ENCODE measurements at places on chromosomes 4 and X.

DNA sequence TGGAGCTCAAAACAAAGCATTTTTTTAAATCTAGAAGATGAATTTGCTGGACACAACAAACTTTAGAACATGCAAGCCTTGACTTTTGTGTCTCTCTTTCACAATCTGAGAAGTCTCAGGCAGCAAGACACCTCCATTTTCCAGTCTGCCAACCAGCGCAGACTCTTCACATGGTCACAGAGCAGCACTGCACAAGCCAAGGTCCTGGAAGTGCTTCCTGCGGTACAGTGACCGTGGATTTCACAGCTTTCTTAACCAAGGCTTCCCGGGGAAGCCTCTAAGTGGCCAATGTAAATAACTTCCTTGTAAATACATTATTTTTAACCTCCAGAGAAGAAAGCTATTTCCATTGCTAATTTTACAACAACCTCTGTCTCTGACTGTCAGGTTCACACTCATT lies 31.2 kb downstream of the ZNF827 start:
- DNase-seq, result no peak

DNA sequence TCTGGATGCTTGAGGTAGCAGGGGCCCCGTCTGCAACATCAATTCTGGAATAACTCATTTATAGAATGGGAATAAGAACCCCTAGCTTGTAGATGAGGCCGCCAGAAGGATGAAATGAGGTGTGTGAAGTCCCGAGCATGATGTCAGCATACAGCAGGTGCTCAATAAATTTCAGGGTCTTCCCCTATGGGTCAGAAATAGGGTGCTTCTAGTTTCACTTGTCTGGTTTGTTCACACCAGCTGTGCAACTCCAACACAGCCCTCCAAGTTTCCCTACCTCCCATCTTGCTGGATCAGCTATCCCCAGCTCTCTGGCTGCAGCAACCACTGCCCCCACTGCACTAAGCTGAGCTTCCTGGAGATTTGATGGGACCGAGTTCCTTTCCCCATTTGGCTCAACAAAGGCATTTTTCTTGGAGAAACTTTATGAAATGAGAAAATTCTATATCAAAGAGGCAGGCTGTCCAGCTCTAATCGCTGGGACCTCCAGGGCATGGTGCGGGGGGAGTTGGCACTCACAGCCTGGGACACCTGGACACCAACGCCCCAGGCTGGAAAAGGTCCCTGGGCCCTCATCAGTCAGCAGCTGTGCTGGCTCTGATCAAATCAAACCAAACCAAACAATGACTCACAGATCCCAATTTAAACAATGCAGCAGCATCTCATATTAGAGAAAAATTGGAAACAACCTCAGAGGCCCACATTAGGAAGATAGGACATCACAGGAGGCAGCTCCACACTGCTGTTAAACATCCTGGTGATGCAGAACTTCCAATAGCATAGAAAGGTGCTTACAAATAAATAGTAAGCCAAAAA lies 13.3 kb downstream of the SLC2A9 start:
- no peak for DNase-seq

GRCh38 chr4:159238631-159239030 lies 135.8 kb downstream of the RAPGEF2 start:
- no peak for DNase-seq

- no peak for DNase-seq
Observed at GRCh38 chr4:182818926-182819730, 98.1 kb downstream of the DCTD start.

GRCh38 chr4:103915224-103915869 lies 195.6 kb upstream of the TACR3 start:
- no peak for DNase-seq

GRCh38 chrX:131288738-131289511 lies at the start of gene IGSF1:
TSS of gene IGSF1 (minus strand) at chrX:131289306. CDS start at chrX:131286674, 2,632 bp downstream.
- no peak for DNase-seq

- peak; percentile 31 for DNase-seq
Observed at GRCh38 chrX:31423609-31424189, 351.9 kb upstream of the FTHL17 start.

DNA sequence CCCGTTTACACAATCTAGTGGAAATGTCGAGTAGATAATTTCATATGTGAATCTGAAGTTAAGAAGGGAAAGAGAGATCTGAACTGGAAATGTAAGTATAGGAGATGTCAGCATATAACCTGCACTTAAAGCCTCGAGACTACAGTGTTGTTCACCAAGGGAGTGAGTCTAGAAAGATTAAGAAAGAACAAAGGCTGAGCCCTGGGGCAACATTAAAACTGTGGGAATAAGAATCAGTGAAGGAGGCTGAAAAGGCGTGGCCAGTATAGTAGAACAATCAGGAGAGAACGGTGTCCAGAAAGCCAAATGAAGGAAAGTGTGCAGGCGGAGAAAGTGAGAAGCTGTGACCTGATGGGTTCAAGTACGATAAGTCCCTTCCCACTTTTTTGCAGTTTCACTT lies 118.8 kb upstream of the TENM3 start:
- no peak for DNase-seq

GRCh38 chr4:3519468-3520264 lies 12.6 kb downstream of the LRPAP1 start:
- DNase-seq, result no peak

- DNase-seq, result no peak
Observed at GRCh38 chr4:80058740-80059139, 14.3 kb downstream of the ANTXR2 start.

DNA sequence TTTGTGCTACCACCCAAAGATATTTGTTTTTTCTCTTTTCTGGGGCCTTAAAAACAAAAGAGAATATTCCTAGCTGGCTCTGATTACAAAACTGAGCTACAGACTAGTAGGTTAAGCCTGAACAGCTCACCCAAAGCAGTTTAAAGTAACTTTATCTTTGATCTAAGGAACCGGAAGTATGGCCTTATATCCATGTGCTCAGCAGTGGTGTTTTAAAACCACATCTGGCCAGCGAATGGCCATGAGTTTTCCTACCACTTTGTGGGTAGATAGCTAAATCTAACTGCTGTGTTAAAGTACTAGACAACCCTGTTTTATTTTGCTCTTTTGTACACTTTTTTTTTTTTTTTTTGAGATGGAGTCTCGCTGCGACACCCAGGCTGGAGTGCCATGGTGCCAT lies 24.6 kb downstream of the ADGRG4 start:
- no peak for DNase-seq

DNA sequence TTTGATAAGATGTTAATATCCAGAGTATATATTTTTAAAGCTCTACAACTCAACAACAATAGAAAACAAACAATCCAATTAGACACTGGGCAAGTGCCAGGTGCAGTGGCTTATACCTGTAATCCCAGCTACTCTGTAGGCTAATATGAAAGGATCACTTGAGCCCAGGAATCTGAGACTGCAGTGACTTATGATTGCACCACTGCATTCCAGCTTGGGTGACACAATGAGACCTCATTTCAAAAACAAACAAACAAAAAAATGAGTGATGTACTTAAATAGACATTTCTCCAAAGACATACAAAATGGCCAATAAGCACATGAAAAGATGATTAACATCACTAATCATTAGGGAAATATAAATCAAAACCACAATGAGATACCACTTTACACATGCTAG lies 356.8 kb upstream of the PCDH10 start:
- DNase-seq, result no peak

DNA sequence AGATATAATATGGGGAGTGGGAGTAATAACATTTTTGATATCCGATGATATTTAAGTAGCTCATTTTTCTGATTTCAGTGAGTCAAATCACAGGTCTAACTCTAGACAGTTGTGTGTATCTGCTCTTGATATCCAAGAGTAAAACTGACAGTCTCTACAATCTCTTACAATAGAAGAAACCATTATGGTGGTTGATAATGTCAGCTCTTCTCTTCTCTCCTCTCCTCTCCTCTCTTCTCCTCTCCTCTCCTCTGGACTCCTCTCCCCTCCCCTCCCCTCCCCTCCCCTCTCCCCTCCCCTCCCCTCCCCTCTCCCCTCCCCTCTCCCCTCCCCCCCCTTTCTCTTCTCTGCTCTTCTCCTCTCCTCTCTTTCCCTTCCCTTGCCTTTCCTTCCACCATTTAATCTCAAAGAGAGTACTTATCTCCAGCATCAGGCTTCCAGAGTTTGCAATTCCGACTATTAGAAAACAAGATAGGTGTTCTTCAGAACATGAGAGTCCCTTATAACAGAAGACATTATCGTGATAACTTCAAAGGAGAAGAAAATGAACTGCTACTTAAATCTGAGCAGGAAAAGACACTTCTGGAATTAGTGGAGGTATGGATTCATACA lies 6.2 kb downstream of the TDO2 start:
- DNase-seq, result no peak

GRCh38 chr4:92455329-92455839 lies 151.6 kb downstream of the GRID2 start:
- DNase-seq, result no peak

DNA sequence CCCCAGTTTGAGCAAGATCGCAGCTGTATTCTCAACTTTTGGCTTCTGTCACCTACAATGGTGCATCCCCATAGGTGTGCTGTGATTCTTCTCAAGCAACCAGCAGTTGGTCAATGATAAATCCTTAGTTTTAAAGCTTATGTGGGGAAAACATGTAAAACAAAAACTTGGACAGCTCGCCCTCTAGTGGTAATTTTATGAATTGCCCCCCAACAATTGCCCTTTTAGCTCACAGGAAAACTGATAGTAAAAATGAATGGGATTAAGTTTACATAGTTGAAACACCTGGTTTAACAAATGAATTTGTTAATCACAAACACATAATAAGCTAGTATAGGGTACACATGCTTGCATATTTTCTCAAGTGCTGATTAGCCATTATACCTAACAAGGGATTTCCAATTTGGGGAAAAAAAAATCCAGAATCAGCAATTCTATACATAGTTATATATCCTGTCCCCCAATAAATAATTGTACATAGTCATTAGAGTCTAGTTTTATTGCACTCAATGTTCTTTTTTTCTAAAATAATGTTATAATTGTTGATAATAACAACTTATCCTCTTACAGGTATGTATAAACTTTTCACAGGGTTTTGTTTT lies 30.1 kb downstream of the TEX13A start:
- no peak for DNase-seq

DNA sequence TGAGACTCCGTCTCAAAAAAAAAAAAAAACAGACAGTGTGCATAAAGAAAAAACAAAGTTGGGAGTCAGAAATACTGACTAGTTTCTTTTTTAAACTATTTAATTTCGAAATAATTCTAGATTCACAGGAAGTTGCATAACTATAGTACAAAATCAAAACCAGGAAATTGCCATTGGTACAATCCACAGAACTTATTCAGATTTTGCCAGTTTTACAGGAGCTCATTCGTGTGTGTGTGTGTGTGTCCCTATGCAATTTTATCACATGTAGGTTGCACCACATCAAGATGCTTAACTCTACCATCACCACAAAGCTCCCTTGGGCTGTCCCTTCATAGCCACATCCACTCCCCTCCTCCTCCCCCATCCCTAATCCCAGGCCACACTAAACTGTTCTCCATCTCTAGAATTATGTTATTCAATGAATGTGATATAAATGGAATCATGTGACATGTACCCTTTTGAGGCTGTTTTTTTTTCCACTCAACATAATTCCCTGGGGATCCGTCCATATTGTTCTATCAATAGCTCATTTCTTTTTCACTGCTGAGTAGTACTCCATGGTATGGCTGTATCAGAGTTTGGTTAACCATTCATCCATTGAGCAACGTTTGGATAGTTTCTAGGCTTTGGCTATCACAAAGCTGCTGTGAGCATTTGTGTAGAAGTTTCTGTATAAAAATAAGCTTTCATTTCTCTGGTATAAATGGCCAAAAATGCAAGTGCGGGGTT lies 16.3 kb upstream of the DDX3X start:
- no peak for DNase-seq

DNA sequence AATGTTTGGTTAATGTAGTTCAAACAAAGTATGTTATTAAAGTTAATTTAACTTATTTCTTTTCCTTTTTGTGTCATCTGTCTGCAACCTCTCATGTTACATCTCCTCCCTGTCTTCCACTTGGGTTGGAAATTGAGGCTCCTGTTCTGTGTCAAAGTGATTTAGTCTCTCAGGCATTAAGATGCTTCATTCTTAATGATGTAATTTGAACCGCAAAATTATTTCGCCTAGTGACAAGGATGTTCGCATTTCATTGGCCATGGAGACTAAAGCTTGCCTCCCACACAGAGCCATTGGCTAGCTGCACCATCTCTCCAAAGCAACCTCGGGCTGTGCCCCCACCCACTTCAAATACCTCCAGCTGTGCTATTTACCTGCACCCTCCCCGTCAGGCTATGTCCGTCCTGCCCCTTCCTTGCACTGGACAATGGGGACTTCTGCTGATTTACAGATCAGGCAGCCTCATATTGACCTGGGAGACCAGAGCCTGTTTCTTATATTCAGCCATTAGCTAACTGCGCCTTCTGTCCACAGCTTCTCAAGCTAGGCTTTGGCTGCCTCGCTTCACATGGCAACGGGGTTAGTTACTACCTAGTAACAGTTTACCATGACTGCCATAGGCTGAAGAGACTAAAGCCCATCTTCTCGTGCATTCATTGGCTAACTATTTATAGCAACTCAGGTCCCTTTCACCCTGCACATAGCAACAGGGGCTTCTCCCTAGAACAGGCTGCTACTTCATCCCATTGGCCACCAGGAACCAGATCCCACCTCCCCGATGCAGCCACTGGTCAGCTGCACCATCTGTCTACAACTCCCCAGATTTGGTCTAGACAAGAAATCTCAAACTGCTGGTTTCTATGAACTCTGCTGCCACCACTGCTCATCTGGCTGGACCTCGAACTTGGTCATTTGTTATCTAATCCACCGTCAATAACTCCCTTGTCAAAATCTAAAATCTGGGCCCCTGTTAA lies 8.6 kb upstream of the ZNF157 start:
- peak; percentile 85 for DNase-seq

GRCh38 chrX:119736206-119736764 lies 22.1 kb upstream of the SOWAHD start:
- DNase-seq, result no peak

GRCh38 chr4:107863850-107864371 lies 39.2 kb downstream of the SGMS2 start:
- no peak for DNase-seq

DNA sequence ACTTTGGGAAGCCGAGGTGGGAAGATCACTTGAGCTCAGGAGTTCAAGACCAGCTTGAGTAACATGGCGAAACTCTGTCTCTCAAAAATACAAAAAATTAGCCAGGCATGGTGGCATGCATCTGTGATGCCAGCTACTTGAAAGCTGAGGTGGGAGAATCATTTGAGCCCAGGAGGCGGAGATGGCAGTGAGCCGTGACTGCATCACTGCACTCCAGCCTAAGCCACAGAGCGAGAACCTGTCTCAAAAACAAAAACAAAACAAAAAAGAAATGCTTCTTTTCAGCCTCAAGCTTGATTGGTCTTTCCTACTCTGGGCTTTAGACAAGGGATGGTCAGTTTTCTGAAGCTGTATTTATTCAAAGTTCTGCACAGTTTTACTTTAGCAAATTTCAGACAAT lies 15.8 kb upstream of the DHRSX start:
- DNase-seq, result no peak

DNA sequence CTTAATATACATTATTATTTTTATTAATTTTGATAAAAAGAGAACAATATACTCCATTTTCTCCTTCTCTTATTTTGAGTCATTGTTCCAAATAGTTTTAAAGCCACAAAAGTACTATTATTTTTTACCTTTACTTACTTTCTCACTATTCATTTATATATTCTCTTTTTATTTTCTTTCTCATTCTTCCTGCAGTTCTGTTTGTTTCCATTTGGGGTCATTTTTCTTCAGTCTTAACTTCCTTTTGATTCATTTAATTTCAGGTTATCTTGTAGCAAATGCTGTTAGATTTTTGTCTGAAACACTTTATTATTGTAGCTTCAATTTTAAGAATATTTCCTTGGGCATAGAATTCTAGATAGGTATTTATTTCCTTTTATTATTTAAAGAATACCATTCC lies 438.6 kb upstream of the EPHA5 start:
- no peak for DNase-seq

- peak; percentile 95 for DNase-seq
Observed at GRCh38 chr4:5037553-5038551, 13.4 kb upstream of the STK32B start.

Measured in BJ (cell line).